ENCODE measurements at places on chromosomes 3 and 15.

GRCh38 chr3:114635878-114636277 is 342.1 kb downstream of the TIGIT start:
- DNase-seq = no peak

GRCh38 chr3:81695302-81695701 is 66.1 kb downstream of the GBE1 start:
- no peak for DNase-seq

GRCh38 chr3:112085735-112086075 is 484 bp upstream of the C3orf52 start:
- DNase-seq = no peak

DNA sequence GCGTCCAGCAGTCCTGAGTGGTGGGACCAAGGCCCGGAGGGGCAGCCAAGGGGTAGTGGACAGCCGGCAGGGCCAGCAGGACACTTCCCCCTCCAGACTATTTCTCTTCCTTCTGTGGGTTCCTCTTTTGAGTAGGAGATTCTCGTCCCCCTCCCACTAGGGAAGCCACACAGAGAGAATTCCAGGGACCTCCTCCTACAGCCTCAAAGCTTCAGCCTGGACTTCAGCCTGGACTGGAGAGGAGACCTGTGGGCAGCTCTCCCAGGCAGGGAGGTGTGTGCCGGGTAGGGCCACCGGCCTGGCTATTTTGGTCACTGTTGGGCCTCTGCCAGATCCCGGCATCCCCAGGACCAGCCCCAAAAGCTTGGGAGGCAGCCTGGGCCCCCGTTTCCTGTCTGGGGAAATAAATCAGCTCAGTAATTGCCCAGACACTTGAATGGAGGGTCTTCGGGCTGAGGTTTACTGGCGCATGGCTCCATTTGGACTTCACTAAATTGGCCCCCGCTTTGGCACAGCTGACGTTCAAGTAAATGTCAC is 1.3 kb downstream of the SLC6A6 start:
- no peak for DNase-seq

DNA sequence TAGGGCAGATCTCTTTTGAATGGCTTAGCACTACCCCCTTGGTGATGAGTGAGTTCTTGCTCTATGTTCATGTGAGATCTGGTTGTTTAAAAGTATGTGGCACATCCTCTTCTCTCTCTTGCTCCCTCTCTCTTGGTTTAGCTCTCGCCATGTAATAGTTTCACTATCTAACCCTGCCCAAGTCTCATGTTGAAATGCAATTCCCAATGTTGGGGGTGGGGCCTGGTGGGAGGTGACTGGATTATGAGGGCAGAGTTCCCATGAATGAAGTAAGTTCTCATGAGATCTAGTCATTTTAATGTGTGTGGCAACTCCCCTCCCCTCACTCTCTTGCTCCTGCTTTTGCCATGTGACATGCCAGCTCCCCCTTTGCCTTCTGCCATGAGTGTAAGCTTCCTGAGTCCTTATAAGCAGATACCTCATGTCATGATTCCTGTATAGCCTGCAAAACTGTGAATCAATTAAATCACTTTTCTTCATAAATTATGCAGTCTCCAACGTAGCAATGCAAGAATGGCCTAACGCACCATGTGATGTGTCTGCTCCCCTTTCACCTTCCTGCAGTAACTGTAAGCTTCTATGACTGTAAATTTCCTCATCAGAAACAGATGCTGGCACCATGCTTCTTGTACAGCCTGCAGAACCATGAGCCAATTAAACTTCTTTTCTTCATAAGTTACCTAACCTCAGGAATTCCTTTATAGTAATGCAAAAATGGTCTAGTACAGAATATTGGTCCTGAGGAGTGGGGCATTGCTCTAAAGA is 74.8 kb upstream of the KCNH8 start:
- no peak for DNase-seq

GRCh38 chr15:79130535-79131130 is 40.1 kb upstream of the RASGRF1 start:
- DNase-seq = no peak

- DNase-seq = no peak
Measured at GRCh38 chr3:58537412-58538301, 667 bp upstream of the ACOX2 start.

GRCh38 chr15:39504808-39505207 is 76.1 kb upstream of the THBS1 start:
- DNase-seq = no peak

- no peak for DNase-seq
Measured at GRCh38 chr15:82572986-82573385, 32.7 kb upstream of the RPS17 start.

- DNase-seq = peak; percentile 13
Measured at GRCh38 chr3:88149101-88149508, 654 bp upstream of the C3orf38 start.

- no peak for DNase-seq
Measured at GRCh38 chr15:97234851-97235610, 725.5 kb upstream of the ARRDC4 start.

DNA sequence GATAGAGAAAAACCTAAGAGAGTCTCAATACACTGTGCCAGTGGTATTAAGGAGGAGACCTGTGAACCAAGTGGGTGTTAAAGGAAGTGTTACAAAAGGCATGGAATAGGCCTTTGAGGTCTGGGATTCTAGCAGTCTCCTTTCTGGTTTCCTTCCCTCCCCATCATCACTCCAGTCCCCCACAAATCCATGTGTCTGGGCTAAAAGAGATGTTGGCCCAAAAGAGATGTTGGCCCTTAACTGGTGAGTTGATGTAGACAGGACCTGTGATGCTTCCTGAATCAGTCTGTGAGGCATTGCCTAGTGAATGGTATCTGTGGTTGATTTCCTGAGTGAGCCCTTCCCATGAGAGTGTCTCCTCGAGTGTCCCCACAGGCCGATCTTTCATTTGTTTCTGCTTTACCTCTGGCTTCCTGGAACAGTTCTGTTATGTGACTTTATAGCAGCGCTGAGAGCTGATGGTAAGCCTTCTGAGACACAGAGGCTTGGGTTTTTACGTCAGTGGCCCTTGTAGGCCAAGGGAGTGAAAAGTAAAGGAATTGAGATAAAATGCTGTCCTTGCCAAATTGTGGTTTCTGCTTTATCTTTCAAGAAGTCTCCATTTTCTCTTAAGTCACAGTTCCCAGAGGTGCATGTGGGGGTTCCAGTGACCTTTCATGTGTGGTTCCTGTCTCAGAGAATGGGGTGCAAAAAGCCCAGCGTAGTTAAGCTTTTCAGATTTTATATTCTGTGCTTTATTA is 87.8 kb downstream of the KLHL25 start:
- DNase-seq = no peak

- no peak for DNase-seq
Measured at GRCh38 chr15:62644216-62644888, 398.2 kb upstream of the TPM1 start.

DNA sequence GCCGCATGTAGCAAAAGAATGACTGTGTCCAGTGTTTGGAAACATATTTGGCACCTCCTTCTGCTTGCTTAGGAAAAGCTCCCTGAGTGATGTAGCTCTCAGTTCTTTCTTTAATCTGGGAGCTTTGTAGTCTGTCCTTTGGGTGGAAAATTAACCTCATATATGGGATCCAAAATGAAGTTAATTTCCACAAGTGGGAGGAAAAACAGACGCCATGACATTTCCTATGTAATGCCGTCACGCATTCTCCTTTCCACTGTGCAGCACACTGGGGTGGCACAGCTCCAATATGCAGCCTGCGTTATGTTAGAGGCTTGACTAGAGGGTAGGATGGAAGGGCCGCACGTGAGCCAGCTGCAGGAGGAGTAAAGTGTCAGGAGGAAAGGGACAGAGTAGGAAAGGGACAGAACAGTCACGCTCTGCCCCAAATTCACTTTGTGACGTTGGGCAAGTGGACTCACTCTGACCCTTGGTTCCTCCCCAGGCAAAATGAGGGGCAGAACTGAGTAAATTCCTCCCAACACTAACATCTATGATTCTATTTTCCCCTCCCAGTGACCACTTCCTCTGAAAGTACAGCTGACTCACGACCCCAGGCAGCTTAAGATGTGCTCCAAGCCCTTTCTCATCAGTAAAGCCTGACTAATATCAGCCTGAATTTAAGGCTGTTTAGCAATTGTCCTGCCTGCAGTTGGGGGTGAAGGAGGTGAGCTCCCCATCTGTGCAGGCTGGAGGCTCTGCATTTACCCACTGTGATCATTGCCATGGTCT is 176.5 kb upstream of the PFN2 start:
- no peak for DNase-seq

DNA sequence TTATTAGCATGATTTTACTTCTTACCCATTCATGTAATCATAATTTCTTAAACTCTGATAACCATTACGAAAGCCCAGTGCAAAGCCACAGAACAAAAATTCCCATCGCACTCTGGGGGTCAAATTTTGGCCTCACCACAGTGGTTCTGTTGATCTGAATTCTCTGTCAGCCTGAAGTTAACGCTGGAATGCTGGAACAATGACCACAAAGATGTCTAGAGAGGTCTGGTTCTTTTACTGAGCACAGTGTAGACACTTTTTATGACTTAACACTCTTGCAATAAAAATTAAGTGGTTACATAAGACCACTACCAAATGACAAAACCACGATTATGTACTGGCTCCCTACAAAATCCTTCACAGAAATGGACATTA is 94.7 kb downstream of the PDZRN3 start:
- no peak for DNase-seq

GRCh38 chr3:106342386-106342785 is 473.6 kb upstream of the CBLB start:
- DNase-seq = no peak

GRCh38 chr3:14319654-14320182 is 82.7 kb upstream of the SLC6A6 start:
- no peak for DNase-seq

GRCh38 chr15:64051093-64051402 is 4.8 kb upstream of the DAPK2 start:
- DNase-seq = no peak

- no peak for DNase-seq
Measured at GRCh38 chr15:73629798-73630429, 3.3 kb downstream of the NPTN start.

- DNase-seq = no peak
Measured at GRCh38 chr3:112560307-112560706, 1.5 kb downstream of the ATG3 start.
